Fibroblast of gingiva (primary cell): ENCODE measurements at places on chromosomes 1 and 21.

- DNase-seq: peak; percentile 38
Observed at GRCh38 chr1:171983584-171983983, 142.3 kb downstream of the DNM3 start.

- DNase-seq: no peak
Observed at GRCh38 chr1:9877962-9878361, 32.1 kb downstream of the CTNNBIP1 start.

GRCh38 chr1:183892351-183892793 lies 87.5 kb downstream of the RGL1 start:
- DNase-seq: peak; percentile 45

DNA sequence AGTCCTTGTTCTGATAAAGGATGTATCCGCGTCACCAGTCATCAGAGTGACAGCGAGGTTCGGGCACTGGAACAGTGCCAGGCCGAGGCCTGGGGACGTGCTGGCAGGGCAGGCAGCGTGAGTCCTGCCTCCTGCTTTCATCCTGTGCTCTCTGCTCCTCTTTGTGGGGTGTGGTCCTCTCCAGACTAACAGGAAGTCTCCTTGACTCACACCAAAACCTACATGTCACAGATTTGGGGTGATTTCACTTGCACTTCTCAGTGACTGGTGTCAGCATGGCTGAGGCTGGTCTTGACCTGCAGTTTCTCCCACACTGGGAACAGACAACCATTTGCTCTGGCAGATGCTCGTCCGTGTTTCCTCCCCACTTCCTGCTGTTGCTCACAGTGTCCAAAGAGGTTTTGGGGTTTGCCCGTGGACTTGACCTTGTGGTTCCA lies 8.8 kb upstream of the NLRP3 start:
- DNase-seq: no peak

- peak; percentile 13 for DNase-seq
Observed at GRCh38 chr21:31872452-31873274, at the start of gene HUNK. Gene HUNK (plus strand): TSS chr21:31873020. CDS start chr21:31873675, 655 bp downstream.

GRCh38 chr1:197884173-197884572 lies 18.3 kb upstream of the C1orf53 start:
- DNase-seq: no peak

- DNase-seq: no peak
Observed at GRCh38 chr1:237431448-237431847, 389.5 kb downstream of the RYR2 start.

- DNase-seq: peak; percentile 49
Observed at GRCh38 chr1:96843196-96843595, 121.6 kb downstream of the PTBP2 start.

DNA sequence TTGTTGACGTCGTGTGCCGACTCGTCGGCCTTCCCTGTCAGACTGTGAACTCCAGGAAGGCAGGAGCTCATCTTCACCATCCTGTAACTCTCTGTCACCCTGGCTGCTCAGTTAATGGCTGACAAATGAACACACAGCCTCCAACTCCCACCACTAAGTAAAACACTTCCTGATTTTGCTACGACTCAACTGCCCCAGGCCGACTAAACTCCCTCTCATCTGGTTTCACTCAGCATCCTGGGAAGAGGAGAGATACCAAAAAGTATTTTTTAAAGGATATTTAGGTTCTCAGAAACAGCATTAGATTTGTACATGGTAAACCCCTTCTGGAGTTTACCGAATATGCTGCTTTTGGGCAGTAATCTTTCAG lies 18.2 kb upstream of the LHX4 start:
- no peak for DNase-seq

- DNase-seq: no peak
Observed at GRCh38 chr1:167634435-167634834, 4.4 kb downstream of the RCSD1 start.

DNA sequence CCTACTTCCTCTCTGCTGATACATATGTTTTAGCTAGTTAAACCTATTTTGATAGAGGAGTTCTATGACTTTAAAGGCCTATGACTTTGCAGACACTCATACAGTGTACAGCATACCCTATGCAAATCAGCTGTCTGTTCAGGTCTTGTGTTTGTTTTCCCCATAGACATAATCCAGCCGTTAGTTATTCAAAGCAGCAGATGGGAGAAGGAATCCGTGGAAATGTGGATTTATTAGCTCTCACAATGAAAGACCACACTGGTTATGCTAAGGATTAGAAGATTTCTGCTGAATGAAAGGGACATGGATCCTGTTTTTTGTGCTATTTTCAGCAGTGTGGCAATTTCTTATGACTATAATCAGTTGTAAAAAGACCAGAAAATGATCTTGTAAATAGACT lies 59.8 kb downstream of the MAST2 start:
- no peak for DNase-seq

DNA sequence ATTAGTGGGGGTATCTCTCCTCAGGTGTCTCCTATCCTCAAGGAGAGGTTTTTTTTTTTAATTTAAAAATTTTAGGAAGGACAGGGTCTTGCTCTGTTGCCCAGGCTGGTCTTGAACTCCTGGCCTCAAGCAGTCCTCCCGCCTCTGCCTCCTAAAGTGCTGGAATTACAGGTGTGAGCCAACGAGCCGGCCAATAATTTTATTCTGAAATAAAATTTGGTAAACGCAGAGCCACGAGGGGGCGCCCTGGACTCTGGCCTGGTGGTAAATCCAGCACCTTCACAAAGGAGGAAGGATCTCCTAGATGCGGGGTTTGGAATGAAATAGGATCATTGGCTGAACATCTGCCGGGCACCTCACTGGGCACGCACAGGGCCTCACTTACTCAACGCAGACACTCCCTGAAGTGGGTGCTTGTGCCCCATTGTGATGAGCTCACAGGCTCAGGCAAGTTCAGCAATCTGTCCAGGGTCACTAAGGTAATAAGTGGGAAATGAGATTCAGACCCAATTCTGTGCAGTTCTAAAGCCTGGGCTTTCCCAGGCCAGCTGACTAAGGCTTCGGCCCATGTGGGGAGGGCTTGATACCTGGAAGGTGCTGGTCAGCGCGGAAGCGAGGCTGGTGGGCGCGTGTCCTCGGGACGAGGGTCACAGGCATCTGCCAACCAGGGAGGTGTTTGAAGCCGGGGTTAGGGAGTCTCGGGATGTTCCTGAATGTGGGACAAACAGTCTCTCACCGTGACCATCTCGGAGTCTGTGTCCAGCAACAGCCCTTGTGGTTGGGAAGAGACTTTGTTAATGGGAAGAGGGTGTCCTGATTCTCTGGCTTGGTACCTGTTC lies 32.7 kb upstream of the ETV3 start:
- DNase-seq: no peak

GRCh38 chr1:91124989-91125417 lies 103.2 kb upstream of the ZNF644 start:
- peak; percentile 1 for DNase-seq

DNA sequence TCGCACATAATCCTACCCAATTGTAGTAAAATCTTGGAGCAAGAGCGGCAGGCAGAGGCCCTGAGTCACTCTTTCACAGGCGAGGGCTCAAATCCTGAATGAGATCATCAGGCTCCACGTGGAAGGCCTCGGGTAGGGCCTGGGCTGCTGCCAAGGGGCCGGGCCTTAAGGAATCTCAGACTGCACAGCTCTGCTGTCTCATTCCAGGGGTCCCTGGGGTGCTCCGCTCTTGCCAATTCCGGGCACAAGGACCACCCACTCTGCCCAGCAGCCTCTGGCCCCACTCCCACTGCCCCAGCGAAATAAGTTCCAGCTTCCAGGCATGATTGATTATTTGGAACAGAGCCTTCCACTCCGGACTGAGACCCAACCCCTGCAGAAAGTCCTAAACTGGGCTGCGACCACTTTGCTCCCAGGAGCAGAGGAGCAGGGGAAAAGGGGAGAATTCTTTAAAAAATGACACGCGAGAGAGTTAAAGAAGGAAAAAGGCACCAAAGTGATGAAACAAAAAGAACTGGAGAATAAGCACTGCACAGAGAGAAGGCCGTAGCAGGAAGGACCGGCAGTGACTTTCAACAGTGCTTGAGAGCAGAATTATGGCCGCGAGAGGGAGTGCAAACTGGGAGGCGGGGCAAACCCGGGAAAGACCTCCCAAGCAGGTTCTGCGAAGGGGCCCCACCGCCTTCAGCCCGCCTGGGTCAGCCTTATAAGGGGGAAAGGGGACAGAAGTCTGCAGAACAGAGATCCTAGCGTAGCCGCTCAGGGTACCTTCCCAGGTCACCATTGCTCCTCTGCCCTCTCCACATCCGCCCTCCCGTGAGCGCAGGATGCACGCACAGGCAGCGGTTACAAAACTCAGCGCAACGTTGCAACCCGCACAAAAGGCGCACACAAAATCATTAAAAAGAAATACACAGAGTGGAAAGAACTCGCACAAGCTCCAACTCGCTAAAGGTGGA lies 2.0 kb downstream of the ADAMTS1 start:
- peak; percentile 97 for DNase-seq

DNA sequence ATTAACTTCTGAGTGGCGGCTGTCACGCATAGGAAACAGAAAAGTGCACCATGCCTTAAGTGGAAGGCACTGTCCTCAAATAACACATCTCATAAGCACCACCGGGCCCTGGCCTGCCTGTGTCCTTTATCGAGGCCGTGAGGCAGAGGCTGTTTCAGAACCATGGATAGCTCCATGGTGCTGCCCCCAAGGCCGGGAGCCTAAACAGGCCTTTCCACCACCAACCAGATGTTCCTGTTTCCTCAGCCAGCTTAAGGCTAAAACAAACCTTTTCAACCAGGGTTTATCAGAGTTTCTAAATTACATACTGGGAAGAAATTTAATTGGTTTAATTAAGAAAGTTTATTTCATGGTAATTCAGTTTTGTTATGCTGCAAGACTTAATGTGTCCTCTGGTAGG lies 114.4 kb downstream of the DMRTA2 start:
- DNase-seq: no peak

- DNase-seq: no peak
Observed at GRCh38 chr1:54410359-54410758, 4.2 kb upstream of the SSBP3 start.

- DNase-seq: no peak
Observed at GRCh38 chr1:12760256-12760795, 13.2 kb upstream of the PRAMEF12 start.

- DNase-seq: no peak
Observed at GRCh38 chr1:925561-926421, 2.1 kb downstream of the SAMD11 start.

GRCh38 chr1:87220993-87221392 lies 107.7 kb upstream of the LMO4 start:
- no peak for DNase-seq

GRCh38 chr1:230696722-230697437 lies 17.0 kb downstream of the AGT start:
- DNase-seq: peak; percentile 39

GRCh38 chr21:17390569-17390968 lies 122.3 kb upstream of the CXADR start:
- no peak for DNase-seq

DNA sequence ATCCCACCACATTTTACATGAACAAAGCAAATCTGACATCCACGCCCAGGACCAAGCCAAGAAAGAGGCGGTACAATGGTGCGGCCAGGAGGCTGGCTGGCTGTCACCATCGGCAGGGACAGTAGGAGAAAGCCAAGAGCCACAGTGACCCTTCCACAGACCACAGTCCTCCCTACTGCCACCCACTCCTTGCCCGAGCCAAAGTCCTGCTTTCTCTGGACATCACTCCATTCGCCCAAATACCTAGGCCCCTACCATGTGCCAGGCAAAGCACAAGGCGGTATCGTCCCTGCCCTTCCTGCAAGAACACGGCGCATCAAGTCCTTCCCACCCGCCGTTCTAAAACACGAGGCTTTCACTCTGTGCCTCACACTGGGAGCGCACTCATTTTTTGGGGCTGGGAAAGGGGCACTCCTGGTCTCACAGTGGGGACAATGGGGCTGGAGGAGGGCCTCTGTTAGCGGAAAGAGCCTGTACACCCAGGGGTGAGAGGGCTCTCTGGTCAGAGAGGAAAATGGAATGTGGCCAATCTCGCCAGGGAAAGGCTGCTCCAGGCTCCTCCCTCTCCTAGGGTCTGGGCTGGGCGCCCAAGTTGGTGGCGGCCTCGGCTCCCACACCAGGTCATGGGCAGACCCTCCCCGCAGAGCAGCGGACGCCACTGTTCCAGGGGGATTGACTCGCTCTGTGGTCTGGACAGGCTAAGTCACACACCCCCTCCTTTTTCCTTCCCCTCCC lies 26.5 kb downstream of the SSBP3 start:
- DNase-seq: no peak

DNA sequence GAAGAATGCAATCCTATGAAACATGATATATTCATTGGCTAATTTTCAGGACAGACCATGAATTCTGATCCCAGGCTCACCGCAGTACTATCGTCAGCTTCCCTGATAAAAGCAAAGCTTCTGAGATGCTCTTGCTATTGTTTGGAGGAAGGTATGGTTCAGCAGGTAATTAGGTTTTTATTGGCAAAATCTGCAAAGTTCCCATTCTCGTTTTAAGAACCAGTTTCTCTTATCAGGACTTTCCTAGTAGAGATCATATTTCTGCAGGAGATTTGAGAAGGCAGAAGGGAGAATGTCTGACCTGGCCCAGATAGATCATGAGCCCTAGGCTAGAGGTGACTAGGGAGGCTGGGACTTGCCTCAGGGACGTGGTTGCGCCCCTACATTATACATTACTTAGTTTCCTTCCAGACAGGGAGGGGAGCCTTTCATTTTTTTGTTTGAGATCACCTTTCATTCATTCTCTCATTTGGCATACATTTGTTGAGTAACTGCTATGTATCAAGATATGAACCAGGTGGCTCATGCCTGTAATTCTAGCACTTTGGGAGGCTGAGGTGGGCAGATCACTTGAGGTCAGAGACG lies 108.8 kb downstream of the NRIP1 start:
- DNase-seq: no peak

GRCh38 chr1:188224263-188224662 lies 1395.5 kb downstream of the PLA2G4A start:
- no peak for DNase-seq

- DNase-seq: peak; percentile 51
Observed at GRCh38 chr21:16633831-16634459, 878.9 kb upstream of the CXADR start.

GRCh38 chr1:109989506-109990301 lies 5.1 kb downstream of the AHCYL1 start:
- no peak for DNase-seq

DNA sequence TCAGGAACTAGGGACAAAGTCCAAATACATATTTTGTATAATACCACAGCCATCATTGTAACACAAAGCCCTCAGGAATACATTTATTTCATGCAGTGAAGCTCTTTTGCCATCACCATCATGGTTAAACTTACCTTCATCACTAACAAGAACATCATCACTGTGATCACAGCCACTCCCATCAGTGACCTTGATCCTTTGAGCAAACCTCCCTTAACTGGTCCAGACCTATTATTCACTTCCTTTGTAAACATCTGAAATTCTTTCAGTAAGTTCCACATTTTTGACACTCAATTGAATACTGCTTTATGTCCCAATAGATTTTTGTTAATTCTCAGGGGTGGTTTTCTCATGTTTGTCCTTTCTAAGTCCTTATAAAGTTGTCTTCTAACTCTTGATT lies 16.2 kb upstream of the KPRP start:
- no peak for DNase-seq

- no peak for DNase-seq
Observed at GRCh38 chr21:15823486-15824150, 93.8 kb downstream of the USP25 start.

- DNase-seq: peak; percentile 4
Observed at GRCh38 chr1:244674446-244674845, 21.5 kb downstream of the DESI2 start.

- no peak for DNase-seq
Observed at GRCh38 chr1:155313261-155313660, 4.6 kb downstream of the FDPS start.

GRCh38 chr1:228405200-228405978 lies 1.2 kb downstream of the TRIM11 start:
- no peak for DNase-seq
